ENCODE measurements at places on chromosomes 2 and 18.
A peak's percentile ranks its signal among the peaks of the same experiment; 100 is the strongest.

- no peak for DNase-seq
Observed at GRCh38 chr18:78146136-78147085, 833.2 kb upstream of the SALL3 start.

DNA sequence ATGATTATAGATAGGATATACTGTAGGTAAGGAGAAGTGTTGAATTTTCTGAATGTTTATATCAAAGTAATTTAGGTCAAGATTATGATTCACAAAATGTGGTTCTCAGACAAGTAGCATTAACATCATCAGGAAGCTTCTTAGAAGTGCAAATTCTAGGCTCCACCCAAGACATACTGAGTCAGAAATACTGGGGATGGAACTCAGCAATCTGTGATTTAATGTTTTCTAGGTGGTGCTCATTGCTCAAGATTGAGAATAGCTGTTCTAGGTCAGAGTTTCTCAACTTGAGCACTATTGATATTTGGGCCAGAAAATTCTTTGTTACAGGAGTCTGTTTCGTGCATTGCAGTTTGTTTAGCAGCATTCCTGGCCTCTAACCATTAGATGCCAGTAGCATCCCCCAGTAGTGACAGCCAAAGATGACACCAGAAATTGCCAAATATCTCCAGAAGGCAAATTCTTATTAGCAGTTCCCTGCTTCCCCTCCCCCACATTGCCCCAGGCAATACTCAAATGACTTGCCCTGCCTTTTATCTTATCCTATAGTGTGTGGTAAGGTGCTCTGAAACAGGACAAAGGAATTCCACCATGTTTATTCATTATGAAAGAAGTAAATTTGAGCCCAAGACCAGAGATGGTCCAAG is 1001.2 kb downstream of the DPP10 start:
- DNase-seq = no peak

DNA sequence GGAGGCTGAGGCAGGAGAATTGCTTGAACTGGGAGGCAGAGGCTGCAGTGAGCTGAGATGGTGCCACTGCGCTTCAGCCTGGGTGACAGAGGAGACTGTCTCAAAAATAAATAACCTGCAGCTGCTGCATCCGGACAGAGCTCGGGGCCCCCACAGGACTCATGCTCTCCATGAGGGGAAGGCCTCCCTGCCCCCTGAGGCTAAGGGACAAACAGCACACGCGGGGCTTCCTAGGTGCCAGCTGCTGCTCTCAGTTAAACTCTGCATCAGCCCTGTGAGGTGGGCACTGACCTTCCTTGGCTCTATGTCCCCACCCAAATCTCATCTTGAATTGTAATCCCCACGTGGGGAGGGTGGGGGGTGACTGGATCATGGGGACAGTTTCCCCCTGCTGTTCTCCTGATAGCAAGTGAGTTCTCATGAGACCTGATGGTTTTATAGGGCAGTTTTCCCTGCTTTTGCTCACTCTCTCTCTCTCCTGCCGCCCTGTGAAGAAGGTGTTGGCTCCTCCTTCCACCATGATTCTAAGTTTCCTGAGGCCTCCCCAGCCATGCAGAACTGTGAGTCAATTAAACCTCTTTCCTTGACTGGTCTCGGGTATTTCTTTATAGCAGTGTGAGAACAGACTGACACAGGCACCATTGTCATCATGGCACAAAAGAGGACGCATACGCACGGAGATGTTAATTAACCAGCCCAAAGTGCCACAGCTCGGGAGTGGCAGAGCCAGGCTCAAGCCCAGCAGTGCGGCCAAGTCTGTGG is 49.9 kb upstream of the TAF1B start:
- no peak for DNase-seq

DNA sequence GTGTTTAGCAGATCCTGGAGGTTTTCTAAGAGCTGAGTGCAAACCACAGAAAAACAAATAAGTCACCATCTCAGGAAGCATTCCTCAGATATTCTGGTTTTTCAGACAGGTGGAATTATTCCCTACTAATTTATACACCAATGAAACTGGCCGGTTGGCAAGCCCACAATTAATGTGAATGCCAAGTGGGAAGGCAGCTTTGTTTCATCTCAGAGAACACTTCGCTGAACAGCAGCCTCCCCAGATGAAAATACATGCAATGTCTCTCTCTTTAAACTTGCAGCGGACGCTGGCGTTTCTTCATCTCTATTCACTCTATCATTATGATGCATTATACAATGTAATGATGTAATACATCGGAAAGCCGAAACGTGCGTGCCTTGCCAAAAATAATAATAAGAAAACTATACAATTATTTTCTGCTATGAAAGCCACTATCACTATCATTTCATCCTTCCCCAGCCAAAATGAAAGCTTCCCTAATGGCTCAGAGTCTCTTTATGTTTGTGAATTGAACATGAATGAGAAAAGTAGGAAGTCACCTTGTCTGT is 649.4 kb downstream of the BCL11A start:
- no peak for DNase-seq

DNA sequence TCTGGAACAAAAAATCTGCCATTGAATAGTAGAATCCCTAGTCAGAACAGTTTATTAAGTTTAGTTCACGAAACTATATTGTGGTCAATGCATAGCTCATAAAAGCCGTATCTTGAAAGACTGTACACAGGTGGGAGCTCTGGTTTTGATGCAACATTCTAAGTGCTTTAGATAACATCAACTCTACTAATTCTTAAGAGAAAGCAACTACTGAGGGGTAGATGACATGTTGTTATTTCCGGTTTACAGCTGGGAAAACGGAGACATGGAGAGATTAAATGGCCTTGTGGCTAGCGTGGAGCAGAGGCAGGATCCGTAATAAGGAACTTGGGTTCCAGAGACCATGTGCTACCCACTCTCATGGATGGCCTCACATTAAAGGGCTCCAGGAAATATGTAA is 4.2 kb upstream of the ITGA6 start:
- no peak for DNase-seq

- no peak for DNase-seq
Observed at GRCh38 chr2:1360557-1361250, 52.6 kb upstream of the TPO start.

DNA sequence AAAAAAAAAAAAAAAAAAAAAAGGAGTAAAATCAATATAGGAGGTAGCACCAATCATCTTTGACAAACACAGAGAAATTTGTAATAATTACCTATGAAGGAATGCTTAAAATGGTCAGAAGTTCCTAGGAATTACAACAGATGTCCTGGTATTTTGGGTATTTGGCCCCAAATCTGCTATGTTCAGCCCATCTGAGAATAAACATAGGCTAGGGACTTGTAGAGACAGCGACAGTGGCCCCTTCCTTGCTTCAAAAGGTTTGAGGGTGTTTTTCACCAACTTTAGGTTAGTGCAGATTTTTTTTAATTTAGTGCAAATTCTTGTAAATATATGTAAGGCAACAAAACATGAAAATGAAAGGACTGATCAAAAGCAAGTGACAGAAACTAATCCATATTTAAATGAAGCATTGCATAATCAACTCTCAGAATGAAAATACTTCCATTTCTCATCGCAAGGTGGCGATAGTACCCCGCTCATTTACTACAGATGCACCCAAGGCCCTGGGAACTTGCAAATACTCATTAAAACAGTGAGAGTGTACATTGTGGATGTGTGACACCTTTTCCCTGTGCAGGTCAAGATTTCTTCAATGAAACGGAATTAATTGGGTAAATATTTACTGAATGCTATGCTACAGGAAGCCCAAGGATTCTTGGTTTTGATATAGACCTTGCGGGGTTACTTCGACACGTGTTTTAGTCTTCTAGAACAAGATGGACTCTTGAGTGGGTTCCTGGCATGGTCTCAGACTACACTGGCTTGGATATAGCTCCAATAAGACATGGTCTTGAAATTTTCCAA is 44.6 kb downstream of the FAM124B start:
- peak; percentile 67 for DNase-seq

- no peak for DNase-seq
Observed at GRCh38 chr18:42706029-42706608, 409.4 kb downstream of the RIT2 start.

GRCh38 chr18:1914489-1914888 is 656.8 kb downstream of the METTL4 start:
- peak; percentile 16 for DNase-seq

- no peak for DNase-seq
Observed at GRCh38 chr2:234412726-234413125, 84.2 kb downstream of the ARL4C start.

DNA sequence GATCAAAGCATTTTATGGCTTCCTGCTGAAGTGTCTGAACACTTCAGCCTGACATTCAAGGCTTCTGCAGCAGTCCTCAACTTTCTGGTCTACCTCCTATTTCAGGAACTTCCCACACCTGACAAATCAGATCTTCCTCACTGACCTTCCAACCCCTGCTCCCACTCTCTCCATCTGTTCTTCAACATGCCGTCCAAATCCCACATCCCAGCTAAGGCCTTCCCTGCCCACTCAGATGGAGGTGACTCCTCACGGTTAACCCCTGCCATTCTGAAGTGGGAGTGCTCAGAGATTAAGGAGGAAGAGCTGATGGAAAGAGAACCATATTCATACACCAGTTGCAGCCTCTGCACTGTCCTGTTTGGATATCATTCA is 104.8 kb downstream of the POLR1A start:
- DNase-seq = no peak

GRCh38 chr2:41966920-41967319 is 80.9 kb upstream of the PKDCC start:
- DNase-seq = no peak

- DNase-seq = no peak
Observed at GRCh38 chr2:136225950-136226835, 108.2 kb upstream of the CXCR4 start.

- DNase-seq = no peak
Observed at GRCh38 chr2:173630425-173631126, 275.9 kb downstream of the CDCA7 start.

- DNase-seq = no peak
Observed at GRCh38 chr2:104563398-104563996, 290.4 kb upstream of the POU3F3 start.

GRCh38 chr2:20182241-20182931 is 42.5 kb downstream of the SDC1 start:
- no peak for DNase-seq

GRCh38 chr2:33491441-33492084 is 15.1 kb downstream of the RASGRP3 start:
- no peak for DNase-seq

DNA sequence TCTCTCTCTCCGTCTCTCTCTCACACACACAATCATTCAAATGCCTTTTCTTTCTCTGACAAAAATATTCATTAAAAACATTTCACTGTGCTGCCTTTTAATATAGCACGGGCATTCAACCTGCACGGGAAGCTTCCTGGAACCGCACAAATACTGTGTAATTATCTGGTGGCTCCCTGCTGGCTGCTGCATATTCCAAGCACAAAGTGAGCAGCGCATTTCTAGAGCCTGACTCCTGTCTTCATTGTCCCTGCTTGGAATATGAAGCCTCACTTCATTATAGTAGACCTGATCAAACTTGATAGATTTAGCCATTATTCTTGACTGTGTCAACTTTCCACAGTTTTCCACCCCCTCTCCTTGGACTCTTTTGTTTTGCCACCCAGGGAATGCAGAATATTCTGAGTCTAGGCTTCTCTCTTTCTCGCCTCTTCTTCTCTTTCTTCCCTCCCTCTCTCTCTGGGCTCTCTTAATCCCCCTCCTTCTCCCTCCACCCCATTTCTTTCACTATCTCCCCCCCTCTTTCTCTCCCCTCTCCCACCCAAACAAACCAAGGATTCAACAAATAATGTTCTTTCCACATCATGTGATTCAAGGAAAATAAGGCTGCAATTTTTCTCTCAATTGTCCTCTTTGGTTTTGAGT is 672.1 kb upstream of the FANCL start:
- no peak for DNase-seq

- no peak for DNase-seq
Observed at GRCh38 chr18:46319783-46320182, 215.6 kb downstream of the HAUS1 start.

GRCh38 chr2:204986641-204987040 is 441.4 kb downstream of the PARD3B start:
- no peak for DNase-seq

DNA sequence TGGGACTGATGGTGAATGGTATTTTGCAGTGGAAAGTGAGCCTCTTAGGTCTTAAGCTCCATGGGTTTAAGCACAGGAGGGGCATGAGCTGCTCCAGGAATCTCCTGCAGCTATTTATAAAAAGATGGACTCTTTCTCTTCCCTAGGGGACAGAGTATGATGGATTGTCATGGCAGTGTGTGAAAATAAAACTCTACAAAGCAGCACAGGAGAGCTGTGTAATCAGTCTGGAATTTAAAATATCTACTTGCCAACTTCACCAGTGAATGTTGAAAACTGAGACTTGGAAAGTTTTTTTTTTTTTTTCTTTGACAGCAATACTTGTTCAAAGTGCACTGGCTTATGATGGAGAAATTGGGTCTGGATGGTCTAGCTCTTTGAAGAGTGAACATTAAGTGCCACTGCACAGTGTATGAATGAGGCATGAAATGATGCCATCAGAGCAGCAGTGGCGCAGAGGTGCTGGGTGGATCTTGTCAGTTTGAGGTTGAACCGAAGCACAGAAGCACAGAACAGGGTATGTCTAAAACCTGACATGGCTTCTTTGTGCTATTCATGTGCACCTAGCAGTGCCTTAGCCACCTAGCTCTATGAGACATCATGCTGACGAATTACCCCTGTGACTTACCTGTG is 245.4 kb downstream of the PTPRM start:
- DNase-seq = peak; percentile 15

DNA sequence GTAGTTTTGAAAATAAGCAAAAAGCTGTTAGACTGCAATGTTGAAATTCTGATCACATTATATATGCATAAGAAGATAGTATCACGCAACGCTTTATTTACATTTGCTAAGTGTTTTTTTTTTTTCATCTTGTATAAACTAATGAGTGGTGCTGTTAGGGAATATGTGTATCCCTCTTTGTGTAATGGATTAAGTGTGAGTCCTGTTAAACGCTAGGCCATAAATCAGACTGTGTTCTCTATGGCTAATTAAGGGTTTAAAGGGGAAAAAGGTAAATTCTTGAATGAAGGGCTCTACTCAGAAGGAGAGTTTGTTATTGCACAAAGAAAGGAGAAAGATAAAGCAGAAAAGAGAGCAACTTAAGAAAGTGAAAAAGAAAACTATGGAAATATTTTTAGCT is 4.8 kb upstream of the ASXL3 start:
- DNase-seq = no peak

GRCh38 chr2:104321116-104321795 is 532.7 kb upstream of the POU3F3 start:
- DNase-seq = no peak

GRCh38 chr18:12296087-12296403 is 12.0 kb upstream of the TUBB6 start:
- DNase-seq = peak; percentile 50

- DNase-seq = no peak
Observed at GRCh38 chr2:223855426-223855825, 18.0 kb upstream of the AP1S3 start.

Data from dermis microvascular lymphatic vessel endothelial cell (primary cell).